ENCODE measurements at places on chromosomes 2 and 18.

GRCh38 chr18:11268741-11269233 is 119.4 kb upstream of the PIEZO2 start:
- DNase-seq = no peak

- DNase-seq = no peak
These were observed 201.0 kb upstream of the RBMS1 start for GRCh38 chr2:160694631-160695030.

GRCh38 chr18:9707381-9708056 is 582 bp upstream of the RAB31 start:
- DNase-seq = no peak

- no peak for DNase-seq
These were observed 6.6 kb upstream of the ASAP2 start for GRCh38 chr2:9199716-9200632.

DNA sequence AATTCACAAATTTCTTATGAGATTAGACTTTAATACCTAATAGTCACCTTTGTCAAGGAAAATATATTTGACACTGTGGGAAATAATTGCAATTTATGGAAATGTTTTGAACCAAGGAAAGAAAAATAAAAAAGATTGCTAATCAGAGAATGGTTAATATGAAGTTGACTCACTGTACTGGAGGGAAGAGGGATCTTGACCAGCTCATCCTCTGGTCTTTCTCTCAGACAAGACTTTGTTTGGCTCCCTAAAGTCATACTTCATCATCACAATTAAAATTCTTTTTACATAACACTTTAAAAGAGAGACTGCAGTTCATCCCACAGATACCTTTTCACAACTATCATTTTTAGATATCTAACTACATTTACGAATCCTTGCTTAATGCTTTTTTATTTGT is 538.5 kb upstream of the ZEB2 start:
- DNase-seq = no peak
